Right hindlimb (tissue), 1 donor: ENCODE measurements at places on chromosomes 4 and X.

GRCh38 chr4:150867148-150867547 is 147.9 kb downstream of the LRBA start:
- DNase-seq: no peak

GRCh38 chr4:8867624-8868320 is 3.9 kb downstream of the HMX1 start:
- DNase-seq: no peak

GRCh38 chr4:103915224-103915869 is 195.6 kb upstream of the TACR3 start:
- no peak for DNase-seq

DNA sequence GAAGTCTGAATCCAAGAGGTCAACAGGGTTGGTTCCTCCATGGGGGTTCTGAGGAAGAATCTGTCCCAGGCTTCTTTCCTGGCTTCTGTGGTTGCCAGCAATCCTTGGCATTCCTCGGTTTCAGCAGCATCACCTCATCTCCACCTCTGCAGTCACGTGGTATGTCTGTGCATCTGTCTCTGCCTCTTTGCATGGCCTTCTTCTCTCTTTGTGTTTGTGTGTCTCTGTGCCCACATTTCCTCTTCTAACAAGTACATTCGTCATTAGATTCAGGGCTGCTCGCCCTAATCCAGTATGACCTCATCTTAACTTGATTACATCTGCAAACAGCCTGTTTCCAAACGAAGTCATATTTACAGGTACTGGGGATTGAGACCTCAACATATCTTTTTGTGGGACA is 114.0 kb downstream of the BCOR start:
- DNase-seq: no peak

GRCh38 chrX:148885203-148885602 is 384.8 kb downstream of the AFF2 start:
- no peak for DNase-seq

- no peak for DNase-seq
Observed at GRCh38 chr4:85603437-85604336, 128.7 kb downstream of the ARHGAP24 start.

GRCh38 chrX:79365591-79365990 is 1.5 kb downstream of the ITM2A start:
- no peak for DNase-seq

DNA sequence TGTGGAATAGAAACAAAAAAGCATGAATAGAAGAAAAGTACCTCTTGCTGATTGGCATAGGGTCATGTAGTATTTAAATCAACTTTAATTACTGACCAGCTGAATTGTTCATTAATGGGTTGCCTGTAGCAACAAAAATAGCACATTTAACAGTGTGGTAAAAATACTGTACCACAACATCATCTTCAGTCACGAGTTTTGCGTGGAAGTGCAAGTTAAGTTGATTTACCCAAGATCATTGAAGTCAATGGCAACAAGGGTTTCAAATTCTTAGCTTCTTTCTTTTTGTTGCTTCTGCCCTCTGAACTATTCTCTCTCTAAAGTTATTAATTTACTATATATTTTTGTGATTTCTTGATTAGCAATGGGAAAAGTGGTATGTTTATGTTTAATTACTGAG is 526.6 kb downstream of the C4orf33 start:
- DNase-seq: no peak

GRCh38 chrX:133364196-133364595 is 51.1 kb downstream of the GPC4 start:
- no peak for DNase-seq

DNA sequence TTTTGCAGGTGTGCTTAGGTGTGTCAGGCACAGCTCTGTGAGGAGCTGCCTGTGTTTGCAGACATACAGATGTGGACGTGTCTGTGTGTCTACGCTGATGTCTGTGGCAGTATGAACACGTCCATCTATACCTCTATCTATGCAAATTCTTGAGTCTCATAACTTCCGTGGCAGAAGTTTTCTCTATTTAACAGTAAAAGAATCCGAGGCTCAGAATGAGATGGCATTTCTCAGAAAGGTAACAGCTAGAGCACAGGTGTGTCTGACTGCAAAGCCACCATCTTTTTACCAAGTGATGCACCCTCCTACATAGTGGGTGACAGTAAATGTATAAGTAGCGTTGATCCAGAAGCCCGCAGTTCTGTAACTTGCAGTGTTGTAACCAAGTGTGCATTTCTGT is 39.9 kb upstream of the CYP4V2 start:
- DNase-seq: no peak

- no peak for DNase-seq
Observed at GRCh38 chrX:105375816-105376215, 155.3 kb upstream of the TEX13A start.

DNA sequence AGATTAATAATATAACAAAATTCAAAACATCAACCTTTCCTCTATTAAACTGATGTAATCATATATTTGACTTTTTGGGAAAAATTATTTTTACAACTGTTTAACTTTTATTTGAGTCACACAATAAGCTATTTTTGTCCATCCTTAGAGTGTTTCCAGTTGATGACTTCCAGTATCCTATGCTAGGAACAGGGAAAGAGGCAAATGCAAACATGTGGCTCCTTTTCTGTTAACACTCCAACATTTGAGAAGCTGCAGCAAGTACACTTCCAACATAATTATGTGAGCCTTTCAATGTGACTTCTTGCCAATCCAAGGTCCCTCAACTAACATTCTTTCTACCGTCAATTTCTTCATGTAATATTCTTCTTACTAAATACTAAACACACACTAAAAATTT is 117.7 kb downstream of the PPA2 start:
- DNase-seq: no peak

- no peak for DNase-seq
Observed at GRCh38 chrX:72080800-72081199, 50.9 kb downstream of the RTL5 start.

DNA sequence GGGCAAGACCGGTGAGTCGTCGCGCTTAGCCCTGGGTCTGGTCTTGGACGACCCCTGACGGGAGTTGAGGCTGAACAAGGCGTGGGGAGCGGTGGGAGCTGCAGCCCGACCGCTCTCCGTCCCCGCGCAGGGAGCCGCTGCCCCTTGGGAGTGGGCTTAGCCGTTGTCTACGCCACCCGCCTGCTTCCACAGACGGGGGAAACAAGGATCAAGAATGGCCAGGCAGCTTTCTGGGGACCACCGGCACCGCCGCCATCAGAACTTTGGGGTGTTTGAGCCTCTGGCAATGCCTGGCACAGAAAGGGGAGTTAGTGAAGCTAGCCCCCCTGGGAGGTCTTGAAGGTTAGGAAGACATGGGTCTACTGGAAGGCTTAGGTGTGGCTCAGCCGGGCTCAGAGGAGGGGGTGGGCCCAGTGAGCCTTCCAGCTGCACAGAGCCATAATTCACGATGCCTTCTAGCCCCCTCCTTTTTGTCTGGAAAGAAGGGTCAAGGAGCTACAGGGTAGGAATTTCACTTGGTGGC is 583 bp downstream of the RASL11B start:
- no peak for DNase-seq

DNA sequence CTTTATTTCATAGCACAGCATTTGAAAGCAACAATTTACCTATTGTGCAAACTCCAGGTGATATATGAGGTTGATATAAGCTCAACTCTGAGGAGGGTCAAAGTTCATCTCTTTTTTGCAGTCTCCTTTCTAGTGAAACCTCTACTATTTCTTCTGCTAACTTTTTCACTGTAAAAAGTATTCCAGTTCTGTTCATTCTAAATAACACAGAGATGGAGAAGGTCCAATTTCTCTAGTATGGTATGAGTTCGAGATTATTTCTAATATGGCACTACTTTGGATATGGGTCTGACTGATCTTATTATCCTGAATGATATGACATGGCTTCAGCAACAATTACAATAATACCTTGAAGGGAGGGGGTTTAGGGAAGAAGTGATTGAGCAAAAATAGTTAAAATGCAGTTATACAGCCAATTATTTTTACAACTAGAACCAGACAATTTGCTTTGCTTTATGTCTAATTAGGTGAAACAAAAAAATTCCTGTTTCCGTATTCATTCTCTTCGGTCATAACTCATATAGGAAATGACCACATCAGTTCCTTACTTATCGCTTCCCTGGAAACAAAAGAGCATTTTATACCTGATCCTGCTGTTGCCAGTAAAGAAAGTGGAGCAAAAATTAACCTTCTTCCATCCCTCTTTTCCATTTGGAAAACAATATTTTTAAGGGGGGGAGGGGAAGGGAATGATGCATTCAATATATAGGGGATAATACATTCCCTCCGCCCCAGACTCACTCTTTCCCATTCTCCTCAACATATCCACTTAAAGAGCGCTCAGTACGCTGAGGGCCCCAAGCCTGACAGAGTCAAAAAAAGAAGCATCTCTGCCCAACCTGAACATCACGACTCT is 1.0 kb downstream of the TBC1D9 start:
- DNase-seq: no peak

- DNase-seq: no peak
Observed at GRCh38 chr4:185956544-185956940, 112.4 kb upstream of the TLR3 start.

DNA sequence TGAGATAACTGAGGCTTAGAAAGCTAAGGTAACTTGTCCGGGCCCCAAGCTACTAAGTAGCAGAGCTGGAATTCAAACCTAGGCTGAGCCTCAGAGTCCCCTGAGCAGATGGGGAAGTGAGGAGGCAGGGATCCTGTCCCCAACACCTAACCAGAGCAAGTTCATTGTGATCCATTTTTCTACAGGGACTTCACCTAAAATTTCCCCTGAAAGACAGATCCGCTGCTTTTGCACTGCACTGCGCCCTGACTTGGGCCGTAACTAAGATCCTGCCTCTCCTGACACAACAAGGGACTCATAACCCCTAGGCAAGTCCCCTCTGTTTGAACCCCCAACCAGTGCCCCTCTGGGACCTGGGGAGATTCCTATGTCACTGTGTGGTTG is 25.6 kb upstream of the MTM1 start:
- no peak for DNase-seq

DNA sequence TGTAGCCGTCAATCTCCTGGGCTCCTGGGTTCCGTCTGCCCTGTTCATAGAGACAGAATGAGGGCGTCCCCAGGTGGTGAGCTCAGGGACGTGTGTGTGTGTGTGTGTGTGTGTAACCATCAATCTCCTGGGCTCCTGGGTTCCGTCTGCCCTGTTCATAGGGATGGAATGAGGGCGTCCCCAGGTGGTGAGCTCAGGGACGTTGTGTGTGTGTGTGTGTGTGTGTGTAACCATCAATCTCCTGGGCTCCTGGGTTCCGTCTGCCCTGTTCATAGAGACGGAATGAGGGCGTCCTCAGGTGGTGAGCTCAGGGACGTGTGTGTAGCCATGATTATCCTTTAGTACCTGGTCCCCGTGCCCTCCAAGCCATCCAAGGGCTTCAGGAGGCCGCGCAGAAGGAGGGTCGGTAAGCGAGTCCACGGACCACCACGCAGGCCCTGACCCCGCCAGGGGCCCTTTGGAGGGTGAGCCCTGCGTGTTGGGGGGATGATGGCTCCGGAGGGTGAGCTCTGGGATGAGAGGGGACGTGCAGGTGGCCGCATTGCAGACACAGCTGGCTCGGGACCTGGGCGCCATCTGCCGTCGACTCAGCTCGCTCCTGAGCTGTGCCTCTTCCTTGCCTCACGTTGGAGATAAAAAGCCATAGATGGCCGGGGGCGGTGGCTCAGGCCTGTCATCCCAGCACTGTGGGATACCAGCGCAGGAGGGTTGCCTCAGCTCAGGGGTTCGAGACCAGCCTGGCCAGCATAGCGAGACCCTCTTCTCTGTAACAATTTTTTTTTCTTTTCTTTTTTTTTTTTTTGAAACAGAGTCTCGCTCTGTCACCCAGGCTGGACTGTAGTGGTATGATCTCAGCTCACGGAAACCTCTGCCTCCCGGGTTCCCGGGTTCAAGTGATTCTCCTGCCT is 5.4 kb upstream of the GTPBP6 start:
- DNase-seq: no peak

GRCh38 chr4:4388836-4389575 is 2.1 kb downstream of the NSG1 start:
- DNase-seq: no peak

DNA sequence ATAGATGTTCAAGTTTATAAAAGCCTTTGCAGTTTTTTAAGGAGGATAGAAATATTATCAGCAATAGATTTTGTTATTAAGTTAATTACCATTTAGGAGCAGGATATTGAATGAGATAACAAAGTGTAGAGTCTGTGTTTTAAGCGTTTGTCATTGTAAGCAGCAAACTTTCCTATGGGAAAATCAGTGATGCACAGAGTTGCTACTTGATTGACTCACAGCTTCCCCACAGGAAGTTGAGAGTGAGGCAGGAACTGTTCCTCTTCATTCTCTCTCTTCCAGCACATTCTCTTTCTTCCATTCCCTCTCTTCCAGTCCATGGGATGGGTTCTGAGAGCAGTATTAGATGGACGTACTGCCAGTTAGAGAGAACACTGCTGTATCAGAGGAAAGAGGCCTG is 867.7 kb upstream of the AGA start:
- no peak for DNase-seq
